ENCODE measurements at places on chromosomes 5 and 9.

- DNase-seq, result no peak
Observed at GRCh38 chr9:74760031-74760700, 127.6 kb downstream of the TRPM6 start.

GRCh38 chr5:132180134-132180745 lies 47.4 kb downstream of the P4HA2 start:
- DNase-seq, result no peak

GRCh38 chr9:109805050-109805449 lies 25.1 kb downstream of the PALM2AKAP2 start:
- no peak for DNase-seq

DNA sequence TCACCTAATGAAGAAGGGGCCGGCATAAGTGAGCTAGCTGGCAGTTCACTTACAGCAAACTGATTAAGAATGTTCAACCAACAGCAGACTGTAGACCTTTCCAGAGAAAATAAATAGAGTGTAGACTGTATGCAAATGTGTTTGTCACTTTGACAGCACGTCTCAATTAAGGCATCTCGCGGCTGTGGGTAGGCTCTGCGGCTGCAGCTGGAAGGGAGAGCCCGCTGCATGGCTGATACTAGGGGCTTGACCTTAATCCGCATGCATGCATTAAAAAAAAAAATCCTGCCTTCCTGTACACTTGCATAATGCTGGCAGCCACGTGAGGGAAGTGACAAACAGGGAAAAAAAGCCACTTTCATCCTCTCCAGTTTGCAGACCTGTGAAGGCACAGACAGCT lies 82.3 kb downstream of the CRB2 start:
- DNase-seq, result no peak

- DNase-seq, result no peak
Observed at GRCh38 chr5:32521481-32521880, 63.9 kb upstream of the SUB1 start.

DNA sequence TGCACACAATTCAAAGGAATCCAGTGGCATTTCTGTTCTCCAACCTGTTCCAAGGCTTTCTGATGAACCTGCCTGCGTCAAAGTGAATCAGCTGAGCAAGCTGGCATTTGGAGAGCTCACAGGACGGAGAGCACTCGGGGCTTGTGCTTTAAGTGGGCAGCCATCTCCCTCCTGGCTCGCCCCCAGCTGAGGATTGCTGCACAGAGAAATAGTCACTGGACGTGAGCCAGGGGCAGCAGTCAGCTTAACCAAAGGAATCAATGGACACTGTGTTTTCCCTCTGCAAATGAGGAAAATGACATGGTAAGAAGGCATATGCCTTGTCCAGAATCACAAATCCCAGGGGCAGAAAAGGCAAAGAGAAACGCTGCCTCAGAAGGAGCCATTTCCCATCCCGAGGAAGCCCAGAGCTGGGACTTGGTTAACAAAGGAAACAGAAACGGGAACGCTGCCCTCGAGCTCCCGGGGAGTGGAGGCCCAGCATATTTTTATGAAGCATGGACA lies 299.4 kb downstream of the ZSWIM6 start:
- no peak for DNase-seq

GRCh38 chr9:38226491-38226951 lies 157.5 kb upstream of the SHB start:
- DNase-seq, result no peak

Data from CMK (cell line).